Upper lobe of right lung (tissue), 1 donor: ENCODE measurements at places on chromosomes 1 and 21. TPM values are rescaled to one million over a fixed set of nuclear protein-coding genes. Genes with fewer than 3 reads are reported as not detected.

DNA sequence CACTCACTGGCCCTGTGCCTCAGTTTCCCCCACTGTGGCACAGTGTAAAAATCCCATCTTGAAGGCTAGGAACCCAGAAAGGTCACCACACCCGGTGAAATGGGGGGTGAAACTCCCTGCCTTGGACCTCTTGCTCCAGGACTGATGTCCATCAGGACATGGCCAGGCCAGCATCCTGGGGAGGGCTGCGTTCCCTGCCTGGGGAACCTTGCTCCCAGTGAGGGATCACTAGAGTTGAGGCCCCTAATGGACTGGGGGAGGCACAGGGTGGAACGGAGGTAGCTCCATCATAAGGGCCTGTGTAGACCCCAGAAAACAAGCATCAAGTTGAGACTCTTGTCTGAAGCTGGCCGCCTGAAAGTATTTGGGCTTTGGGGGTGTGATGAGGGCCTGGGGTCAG lies 10.4 kb upstream of the ZNF670 start:
- DNase-seq, result no peak

DNA sequence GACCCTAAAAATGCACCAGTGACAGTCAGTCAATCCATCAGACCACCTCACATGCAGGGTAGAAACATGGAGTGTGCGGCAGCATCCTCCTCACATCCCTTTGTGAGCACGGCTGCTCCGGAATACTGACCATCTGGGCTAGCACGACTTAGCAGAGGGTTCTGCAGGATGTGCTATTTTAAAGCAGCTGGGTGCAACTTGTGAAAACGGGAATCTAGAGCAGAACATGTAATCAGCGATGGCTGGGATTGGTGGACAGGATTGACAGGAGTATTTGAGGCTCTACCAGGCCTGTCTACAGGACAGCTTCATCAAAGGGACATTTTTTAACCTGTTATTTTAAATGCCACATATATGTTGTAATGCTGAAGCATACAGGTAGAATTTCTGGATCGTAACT lies 16.8 kb upstream of the PLEKHM2 start:
- no peak for DNase-seq

Gene SH2D2A
- total RNA-seq, result 3.8 TPM

Gene S100A2
- 5.6 TPM for total RNA-seq

DNA sequence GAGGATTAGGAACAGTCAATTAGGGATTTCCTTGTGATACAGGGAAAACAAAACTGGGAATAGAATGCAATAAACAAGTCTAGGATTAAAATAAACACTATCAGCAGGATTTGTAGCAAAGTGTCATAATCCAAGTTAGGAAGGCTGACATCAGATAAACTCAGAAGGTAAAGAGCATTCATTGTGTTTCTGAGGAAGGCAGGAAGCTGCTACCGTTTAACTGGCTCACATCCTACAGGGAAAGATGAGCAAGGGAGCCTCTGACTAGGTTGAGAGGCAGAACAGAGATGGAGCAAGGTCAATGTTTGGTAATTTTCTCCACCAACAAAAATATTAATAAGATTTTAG lies 124.7 kb downstream of the POU2F1 start:
- DNase-seq, result no peak

- peak; percentile 79 for DNase-seq
Measured at GRCh38 chr1:117671781-117672501, 66.1 kb downstream of the TENT5C start.

DNA sequence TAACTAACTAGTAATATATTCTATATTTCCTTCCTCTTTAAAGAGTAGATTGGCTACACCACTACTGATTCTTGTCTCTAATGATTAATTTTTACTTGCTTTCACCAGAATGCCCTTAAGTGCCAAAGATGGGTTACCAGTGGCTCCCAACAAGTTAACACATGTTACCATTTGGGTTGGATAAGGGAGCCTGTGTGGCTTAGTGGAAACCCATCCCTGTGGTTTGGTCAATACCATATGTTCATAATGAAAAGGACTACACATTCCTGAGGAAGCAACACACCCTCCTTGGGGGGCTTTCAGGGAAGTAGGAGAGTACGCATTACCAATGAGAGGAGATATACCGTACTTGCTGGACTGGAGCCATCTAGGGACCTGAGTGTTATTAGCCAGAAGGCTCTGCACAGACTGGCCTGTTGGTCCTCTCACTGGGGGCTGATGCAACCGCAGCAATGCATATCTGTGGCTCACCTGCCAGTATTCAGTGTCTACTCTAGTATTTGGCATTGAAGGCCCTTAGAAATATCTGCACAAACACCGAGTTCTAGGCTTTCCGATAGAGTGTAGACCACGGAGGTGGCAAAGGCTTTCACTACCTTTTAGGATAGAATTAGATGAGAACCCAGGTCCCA lies 29.3 kb upstream of the PLXNA2 start:
- no peak for DNase-seq

- DNase-seq, result no peak
Measured at GRCh38 chr1:25425098-25426085, 4.8 kb upstream of the RHCE start.

Gene PADI2
- total RNA-seq, result 20.0 TPM

Gene MAP3K7CL
- 7.6 TPM for total RNA-seq

Gene PLA2G2C
- total RNA-seq, result not detected

- DNase-seq, result no peak
Measured at GRCh38 chr1:112866151-112866550, 89.8 kb downstream of the SLC16A1 start.

DNA sequence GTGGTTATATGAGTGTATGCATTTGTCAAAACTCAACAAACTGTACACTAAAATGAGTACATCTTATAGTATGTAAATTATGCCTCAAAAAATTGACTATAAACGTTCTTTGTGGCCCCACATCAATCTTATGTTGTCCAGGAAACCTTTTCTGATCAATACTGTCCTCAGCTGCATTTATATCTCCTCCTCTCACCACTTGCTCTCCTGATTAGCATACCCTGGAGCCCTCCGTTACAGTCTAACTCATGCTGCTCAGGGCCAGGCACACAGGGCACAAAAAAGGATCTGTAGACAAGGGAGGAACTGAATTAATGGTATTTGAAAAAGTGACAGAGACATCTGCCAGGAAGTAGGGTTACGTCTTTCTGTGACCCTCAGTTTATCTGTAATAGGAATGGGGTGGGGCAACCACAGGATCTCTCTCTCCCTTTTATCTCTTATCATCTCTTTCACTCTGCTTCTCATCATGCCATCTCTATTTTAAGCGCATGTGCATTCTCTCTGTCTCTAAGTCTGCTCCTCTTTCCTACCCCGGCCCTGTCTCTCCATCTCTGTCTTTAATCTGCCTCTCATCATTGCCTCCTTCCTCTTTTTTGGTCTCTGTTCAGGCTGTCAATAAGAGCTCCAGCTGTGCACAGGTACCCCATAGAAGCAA lies 7.0 kb upstream of the TAL1 start:
- no peak for DNase-seq

DNA sequence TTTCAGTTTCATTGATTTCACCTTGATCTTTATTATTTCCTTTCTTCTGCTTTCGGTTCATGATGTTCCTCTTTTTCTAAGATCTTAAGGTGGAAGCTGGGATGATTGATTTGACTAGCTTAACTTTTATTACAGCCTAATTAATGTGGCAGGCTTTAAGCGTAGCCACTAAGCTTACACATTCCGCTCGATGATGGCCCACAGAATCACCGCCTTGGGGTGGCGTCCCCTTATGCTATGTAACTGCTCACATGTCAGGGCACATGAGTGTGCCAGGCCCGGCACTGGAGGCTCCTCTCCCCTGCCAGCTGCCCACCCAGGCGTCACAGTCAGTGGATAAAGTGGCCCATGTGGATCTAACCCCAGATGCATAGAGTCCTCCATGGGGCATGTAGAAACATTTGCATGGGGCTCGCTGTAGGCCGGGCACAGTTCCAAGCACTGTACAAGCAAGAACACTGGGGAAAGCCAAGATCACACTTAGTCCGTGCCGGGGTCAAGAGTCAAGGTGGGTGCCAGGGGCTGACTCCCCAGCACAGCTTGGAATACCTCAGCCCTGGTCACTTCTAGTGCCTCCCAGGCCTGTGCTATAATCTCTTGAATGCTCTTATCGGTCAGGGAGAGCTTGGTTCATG lies 41.7 kb downstream of the PKNOX1 start:
- DNase-seq, result peak; percentile 51

GRCh38 chr1:245578308-245578707 lies 423.5 kb downstream of the KIF26B start:
- no peak for DNase-seq

DNA sequence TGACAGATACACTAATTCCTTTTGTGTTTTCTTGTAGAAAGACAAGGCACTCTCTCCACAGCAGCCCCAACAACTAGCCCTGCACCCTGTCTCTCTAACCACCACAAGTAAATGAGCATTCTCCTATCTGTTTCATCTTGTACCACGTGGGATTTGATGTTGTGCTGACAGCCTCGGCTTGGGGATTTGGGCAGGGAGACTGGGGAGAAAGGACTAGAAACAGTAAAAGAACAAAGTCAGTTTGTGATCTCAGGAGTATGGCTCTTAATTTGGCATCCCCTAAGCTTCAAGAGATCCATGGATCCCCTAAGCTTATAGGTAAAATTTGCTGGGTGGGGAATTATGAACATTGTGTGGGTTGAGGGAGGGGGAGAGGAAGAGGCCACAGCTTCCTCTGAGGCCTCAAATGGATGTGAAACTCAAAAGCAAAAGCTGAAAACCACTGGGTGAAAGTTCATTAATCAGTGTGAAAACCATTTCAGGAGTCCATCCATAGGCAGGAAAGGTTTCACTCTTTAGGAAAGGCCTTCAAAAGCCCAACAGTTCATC lies 3.1 kb downstream of the C1orf162 start:
- DNase-seq, result no peak

DNA sequence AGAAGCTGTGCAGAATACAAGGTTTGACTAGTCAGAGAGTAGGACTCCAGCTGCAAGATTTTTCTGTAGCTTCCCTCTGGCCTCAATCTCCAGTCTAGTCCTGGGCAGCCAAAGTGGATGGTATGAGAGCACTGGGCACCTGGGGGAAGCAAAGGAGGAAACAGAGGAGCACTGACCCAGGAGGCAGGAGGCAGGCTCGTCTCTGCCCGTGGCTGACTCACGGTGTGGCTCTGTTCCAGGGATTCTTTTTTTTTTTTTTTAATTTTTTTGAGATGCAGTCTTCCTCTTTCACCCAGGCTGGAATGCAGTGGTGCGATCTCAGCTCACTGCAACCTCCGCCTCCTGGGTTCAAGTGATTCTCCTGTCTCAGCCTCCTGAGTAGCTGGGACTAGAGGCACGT lies 4.1 kb upstream of the NPPB start:
- DNase-seq, result no peak

- DNase-seq, result no peak
Measured at GRCh38 chr1:9595156-9595967, 6.7 kb downstream of the TMEM201 start.

DNA sequence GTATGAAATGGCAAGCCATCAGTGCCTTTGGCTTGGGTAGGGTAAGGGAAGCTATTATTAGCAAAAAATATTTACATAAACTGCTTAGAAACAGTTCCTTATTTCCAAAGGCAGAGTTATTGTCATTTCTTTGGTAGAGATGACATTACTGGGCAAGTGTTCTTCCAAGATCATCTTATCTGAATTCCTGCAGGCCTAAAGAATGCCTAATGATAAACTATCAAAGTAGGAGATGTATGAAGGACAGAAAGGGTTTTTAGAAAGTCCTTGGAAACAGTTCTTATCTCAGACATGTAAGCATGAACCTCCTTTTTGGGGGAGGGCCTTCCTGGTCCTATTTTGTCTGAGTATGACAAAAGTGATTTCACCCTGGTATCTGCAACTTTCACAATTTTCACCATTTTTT lies 5.1 kb upstream of the FRRS1 start:
- no peak for DNase-seq

GRCh38 chr1:199221371-199222150 lies 582.7 kb downstream of the PTPRC start:
- no peak for DNase-seq
